GM12891 (cell line): ENCODE measurements at places on chromosomes 16 and 17.

DNA sequence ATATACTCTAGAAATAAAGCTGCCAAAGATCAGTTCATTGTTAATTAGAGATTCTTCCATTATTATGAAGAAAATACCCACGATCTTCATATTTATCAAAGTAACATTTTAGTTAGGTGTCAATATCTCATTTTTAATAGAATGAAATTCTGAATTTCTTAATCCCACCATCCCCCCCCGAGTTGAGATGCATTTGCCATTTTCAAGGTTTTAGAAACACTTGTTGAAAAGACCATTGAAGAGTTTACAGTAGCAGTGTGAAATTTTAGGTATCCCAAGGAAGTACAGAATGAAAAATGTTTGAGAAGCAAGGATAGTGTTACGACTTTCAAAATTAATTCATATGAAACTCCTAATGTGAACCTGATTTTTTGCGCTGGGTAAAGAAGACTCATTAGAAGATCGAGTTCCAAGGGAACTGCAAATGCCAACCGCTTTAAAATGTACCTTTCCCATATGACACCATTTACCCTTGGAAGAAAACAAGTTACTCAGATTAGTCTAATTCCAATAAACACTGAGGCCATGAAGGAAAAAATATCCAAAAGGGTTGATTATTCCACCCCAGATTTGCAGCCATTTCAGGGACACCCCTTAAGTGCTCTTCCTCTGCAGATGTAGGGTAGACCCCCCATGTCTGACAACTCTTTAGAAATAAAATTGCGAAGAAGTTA is 731 bp downstream of the IKZF3 start:
- DNase-seq, result no peak

DNA sequence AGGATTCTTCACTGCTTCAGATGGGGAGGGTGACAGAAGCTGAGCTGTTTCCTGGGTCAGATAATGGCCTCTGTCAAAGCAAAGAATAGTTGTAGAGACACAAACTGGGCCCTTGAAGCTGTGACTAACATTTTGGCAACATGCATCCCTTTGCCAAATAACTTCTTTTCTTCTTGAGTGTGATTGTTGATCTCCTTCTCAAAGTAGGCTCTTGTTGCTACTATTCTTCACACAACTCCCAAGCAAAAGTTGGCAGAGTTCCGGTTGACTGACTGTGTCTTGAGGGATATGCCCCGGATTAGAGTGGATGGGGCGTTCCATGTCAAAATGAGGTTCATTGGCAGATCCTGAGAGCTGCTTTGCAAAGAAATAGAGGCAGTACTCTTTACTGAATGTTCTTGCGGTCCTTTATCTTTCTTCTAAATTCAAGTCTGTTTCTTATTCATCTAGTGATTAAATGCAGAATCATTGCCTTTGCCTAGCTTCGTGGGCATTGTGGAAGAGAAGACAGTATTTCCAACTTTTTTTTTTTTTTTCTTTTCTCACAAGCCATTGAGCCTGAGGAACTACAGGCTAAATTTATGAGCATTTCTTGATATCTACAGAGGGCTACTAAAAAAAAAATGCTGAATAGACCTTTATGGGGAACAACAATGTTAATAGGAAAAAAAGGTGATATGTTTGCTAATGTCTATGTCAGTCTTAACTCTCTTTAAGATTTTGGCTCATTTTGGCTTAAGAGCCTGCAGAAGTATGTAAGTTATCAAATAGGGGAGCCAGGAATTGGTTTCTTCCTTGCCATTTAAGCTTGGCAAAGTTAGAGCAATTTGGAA is 5.8 kb downstream of the WIPF2 start:
- no peak for DNase-seq

- no peak for DNase-seq
Observed at GRCh38 chr16:6753553-6753952, 579.1 kb upstream of the RBFOX1 start.

DNA sequence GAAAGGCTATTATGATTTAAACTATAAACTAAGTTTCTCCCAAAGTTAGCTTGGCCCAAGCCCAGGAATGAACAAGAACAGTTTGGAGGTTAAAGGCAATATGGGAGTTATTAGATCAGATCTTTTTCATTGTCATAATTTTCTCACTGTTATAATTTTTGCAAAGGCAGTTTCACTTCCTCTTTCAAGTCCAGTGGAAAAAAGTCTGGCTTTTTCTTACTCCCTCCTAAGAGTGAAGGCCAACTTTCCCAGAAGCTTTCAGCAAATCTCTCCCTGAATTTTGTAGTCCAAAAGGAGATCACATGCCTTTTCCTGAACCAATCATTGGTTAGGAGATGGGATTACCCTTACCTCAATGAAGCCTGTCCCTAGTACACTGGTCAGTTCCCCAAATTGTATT is 9.1 kb upstream of the BLMH start:
- DNase-seq, result no peak

- peak; percentile 19 for DNase-seq
Observed at GRCh38 chr17:81002409-81003361, 11.0 kb downstream of the CHMP6 start.
